Left ventricle myocardium inferior (tissue), 1 donor: ENCODE measurements at places on chromosomes 16 and 17. TPM values are rescaled to one million over a fixed set of nuclear protein-coding genes. Genes with fewer than 3 reads are reported as not detected.

SDR42E2 gene
- total RNA-seq = 0.08 TPM

TPPP3 gene
- 15.5 TPM for total RNA-seq

- H3K36me3 ChIP-seq = no peaks in the 10 kb centered on the region
- peak overlapping the region; percentile 80 for H3K27ac ChIP-seq
- H3K4me3 ChIP-seq = no peak overlapping the region
- peaks cover 34% of the 10 kb centered on the region for H3K4me1 ChIP-seq
- DNase-seq = no peak
Measured at GRCh38 chr17:47203984-47204721, 5.0 kb upstream of the MYL4 start.

GRCh38 chr17:80313160-80313829, 52.6 kb downstream of the RNF213 start:
- no peak overlapping the region for H3K4me3 ChIP-seq
- H3K27me3 ChIP-seq = no peaks in the 10 kb centered on the region
- no peak for DNase-seq
- peaks cover 72% of the 10 kb centered on the region for H3K36me3 ChIP-seq

DNA sequence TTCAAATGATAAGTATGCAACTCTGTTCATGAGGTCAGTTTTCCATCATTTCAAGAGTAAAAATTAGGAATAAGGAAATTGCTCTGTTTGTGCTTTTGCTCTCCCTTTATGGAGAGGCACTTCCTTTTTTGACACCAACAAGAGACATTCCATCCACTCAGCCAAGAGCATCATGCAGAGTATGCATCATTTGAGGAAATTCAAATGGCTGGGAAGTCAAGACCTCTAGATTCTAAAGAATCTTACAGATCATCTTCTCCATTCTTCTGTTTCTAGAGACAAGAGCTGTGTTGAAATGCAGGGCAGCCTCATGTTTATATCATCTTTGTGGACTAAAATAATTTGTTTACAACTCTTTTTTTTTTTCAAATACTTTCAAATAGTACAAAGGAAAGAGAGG, 669.4 kb downstream of the CDH11 start:
- no peaks in the 10 kb centered on the region for H3K4me1 ChIP-seq
- no peak overlapping the region for H3K27ac ChIP-seq
- DNase-seq = no peak
- no peaks in the 10 kb centered on the region for H3K36me3 ChIP-seq
- H3K27me3 ChIP-seq = no peaks in the 10 kb centered on the region

GRCh38 chr17:5788266-5788900, 204.1 kb upstream of the NLRP1 start:
- no peak overlapping the region for H3K4me3 ChIP-seq
- no peaks in the 10 kb centered on the region for H3K4me1 ChIP-seq
- no peaks in the 10 kb centered on the region for H3K36me3 ChIP-seq
- no peak for DNase-seq

DNA sequence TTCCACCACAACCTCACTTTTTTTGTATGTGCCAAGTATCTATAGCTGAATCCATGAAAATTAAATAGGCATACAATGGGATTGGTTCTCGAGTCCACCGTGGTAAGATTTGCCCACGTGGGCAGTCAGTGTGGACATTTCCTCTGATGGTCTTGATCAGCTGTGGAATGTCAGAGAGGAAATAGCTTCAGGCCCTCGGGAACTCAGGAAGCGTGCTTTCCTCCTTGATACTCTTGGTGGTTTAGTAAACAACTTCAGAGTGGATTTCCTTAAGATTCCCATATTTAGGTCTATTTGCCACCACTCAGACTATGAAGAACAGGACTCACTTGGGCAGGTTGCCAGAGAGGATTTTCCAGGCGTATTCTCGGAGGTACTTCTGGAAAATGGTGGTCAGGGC, 152.5 kb downstream of the VPS53 start:
- H3K4me3 ChIP-seq = no peak overlapping the region
- H3K27ac ChIP-seq = peak overlapping the region; percentile 90
- no peak for DNase-seq
- peaks cover 23% of the 10 kb centered on the region for H3K36me3 ChIP-seq

DNA sequence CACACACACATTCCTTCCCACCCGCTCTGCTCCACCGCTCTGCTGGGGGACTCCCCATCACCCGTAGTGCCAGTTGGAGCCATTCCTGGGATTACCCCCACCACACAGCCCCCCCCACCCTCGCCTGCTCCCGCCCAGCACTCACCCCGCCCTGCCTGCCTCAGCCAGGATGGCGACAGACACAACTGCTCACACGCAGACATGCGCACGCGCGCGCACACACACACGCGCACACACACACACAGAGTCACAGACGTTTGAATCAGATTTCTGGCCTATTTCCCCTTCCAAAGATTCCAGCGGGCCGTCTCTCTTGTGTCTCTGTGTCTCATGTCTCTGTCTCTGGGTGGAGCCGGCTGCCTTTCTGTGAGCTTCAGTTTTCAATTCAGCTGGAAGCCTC, 4.4 kb downstream of the CACNA1G start:
- DNase-seq = peak; percentile 67
- peaks cover 76% of the 10 kb centered on the region for H3K27me3 ChIP-seq
- no peak overlapping the region for H3K27ac ChIP-seq
- no peaks in the 10 kb centered on the region for H3K36me3 ChIP-seq
